BJ (cell line): ENCODE measurements at places on chromosomes 5 and 9.

- no peak for DNase-seq
These were observed 1271.6 kb downstream of the CDH12 start for GRCh38 chr5:21581508-21581907.

- no peak for DNase-seq
These were observed 587.0 kb downstream of the CDH18 start for GRCh38 chr5:19401032-19401431.

DNA sequence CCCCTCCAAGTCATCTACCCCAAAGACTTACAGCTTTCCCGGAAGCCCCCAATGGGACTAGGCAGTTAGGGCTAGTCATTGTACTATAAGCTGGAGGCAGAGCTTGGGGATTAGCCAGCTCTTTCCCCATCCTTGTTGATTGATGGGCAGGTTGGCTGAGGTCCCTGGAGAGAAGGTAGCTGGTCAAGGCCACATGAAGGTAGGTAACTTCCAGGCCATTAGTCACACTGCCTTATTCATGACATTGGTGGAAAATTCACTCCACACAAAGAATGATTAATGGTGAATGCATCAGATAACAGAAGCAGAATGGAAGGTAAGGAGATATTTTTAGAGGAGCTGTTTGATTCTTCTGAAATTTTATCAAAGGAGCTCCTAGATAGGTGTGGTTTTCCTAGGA is 49.5 kb upstream of the TGFBR1 start:
- DNase-seq: no peak

DNA sequence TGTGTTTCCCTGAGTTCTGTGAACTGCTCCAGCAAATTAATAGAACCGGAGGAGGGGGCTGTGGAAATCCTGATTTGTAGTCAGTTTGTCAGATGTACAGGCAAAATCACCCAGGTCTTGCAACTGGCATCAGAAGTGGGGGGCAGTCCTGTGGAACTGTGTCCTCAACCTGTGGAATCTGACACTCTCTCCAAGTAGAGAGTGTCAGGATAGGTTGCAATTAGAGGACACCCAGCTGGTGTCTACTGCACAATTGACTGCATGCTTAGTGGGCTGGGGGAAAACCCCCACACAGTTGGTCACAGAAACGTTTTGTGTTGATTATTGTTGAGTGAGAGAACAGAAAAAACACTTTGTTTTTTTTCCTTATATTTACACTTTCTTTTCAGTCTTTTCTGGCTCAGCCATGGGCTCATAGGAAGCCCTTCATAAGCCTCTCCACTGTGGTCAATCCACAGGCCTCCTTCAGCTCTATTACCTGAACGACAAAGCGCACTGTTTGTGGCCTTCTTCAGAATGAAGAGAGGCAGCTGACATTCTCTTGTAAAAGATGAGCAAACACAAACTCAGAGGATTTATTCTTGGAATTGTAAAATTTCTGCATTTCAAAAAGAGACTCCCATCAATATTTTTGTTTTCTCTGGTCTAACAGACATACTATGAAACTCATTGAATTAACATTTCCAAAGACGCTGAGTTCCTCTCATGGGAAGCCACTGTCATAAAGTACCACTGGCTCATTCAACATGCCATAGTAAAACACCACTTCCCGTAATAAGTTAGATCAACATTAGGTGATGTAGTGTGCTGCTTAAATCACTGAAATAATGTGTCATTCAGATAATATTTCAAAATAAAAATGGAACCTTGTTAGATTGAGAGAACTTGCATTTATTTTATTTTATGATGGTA is 348.9 kb upstream of the RFX3 start:
- no peak for DNase-seq

GRCh38 chr5:60765019-60765709 is 65.2 kb upstream of the DEPDC1B start:
- no peak for DNase-seq

DNA sequence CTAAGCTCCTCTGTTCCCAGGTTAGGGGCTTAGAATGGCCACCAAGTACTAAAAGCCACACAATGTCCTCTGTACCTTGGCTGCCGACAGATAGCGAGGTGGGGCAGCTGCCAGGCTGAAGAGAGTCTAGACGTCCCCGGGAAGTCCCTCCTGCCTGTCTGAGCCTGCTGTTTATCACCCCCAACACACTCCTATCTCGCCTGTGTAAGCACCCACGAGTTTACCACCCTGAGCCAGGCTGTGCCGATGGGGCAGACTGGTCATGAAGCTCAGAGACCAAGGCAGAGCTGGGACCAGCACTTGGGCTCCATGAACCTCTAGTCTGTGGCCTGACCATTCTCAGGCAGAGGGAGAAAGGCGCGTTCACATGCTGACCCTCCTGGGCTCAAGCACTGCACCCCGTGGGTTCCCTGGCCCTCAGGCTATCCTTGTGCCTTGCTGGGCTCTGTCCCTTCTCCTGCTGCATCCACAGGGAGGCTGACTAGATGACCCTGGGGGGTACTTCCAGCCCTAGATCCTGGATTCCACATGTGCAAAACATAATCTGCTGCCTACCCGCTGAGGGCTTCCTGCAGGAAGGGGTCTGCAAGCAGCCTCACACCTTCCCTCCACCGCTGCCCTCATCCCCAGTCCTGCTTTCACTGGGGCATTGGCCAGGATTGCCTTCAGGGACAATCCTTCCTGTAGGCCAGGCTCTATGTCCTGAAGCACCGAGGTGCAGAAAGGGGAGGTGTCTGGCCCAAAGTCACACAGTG is 18.6 kb upstream of the SLC25A51 start:
- no peak for DNase-seq

DNA sequence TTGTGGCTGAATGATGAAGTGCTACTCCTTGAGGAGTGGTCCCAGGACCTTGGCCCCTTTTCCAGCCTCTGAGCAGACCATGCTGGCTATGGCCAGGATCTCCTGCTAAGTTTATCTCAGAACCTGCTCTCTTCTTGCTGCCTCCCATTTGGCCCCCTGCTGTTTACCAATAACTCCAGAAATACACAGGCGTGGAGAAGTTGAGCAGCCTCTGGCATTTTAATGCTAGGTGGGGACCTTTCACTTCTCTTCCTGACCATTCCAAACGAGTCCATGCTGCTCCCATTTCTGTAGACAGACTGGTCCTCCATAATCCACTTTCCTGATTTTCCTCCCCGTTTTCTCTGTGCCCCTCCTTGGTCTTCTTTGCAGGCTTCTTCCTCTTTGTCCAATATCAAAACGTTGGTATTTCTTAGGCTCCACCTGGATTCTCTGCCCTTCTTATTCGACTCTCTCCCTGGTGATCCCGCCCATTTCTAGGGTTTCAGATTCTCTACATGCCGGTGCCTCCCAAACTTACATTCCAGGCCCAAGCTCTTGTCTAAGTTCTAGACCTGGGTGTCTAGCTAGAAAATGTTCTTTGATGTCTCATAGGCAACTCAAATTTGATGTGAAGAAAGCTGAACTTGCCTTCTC is 33.4 kb upstream of the TNFAIP8 start:
- no peak for DNase-seq

GRCh38 chr9:33220681-33221567 is 19.0 kb upstream of the SPINK4 start:
- DNase-seq: no peak

DNA sequence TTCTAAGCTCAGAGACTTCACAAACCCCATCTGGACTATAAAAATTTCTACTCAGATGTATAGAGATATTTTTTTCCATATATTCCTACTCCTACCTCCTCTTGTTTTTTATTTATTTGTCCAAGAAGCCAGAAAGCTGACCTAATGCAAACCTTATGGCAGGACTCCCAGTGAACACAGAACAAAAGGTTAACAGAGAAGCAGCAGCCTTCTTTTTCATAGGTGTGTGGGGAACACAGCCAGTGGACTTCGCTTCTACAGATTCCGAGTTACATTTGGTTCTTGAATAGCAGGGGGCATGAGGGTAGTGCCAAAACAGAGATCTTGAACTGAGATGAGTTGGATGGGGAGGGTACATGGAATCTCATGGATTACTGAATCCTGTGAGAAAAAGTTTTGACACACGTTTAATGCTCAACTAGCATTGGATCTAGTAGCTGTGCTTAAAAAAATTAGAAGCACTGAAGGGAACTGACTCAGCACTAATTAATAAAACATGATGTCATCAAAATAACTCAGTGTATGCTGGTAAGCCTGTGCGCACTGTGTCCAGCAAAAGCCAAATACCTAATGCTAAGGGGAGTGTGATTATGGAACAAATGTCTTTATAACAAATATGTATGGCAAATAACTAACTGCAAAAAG is 240.1 kb downstream of the GABRB2 start:
- DNase-seq: no peak

GRCh38 chr9:121601194-121601593 is 50.2 kb upstream of the DAB2IP start:
- DNase-seq: no peak

GRCh38 chr9:103661663-103662062 is 432.4 kb upstream of the SMC2 start:
- DNase-seq: no peak

DNA sequence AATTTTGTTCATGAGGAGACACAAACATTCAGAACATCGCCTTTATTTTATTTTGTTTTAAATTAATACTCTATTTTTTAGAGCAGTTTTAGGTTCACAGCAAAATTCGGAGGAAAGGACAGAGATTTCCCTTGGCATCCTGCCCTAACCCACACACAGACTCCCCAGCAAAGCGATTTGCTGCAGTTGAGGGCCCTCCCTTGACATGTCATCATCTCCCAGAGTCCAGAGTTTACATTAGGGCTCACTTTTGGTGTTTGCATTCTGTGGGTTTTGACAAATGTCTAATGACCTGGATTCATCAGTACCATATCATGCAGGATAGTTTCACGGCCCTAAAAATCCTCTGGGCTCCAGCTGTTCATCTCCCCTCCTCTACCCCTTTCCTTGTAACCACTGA is 33.6 kb upstream of the COL5A1 start:
- no peak for DNase-seq

DNA sequence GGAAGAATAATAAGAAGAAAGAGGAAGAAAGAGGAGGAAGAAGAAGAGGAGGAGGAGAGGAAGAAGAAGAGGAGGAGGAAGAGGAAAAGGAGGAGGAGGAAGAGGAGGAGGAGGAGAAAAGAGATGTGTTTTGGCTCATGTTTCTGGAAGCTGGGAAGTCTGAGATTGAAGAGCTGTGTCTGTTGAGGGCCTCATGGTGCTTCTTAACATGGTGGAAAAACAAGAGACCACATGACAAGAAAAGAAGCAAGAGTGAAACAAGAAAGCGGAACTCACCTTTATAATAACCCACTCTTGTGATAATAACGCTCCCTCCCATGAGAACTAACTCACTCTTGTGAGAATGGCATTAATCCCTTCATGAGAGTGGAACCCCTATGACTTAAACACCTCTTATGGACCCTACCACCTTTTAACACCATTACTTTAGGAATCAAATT is 36.1 kb upstream of the RANBP6 start:
- no peak for DNase-seq

- DNase-seq: no peak
These were observed 732 bp downstream of the SNAPC3 start for GRCh38 chr9:15423231-15423985.

DNA sequence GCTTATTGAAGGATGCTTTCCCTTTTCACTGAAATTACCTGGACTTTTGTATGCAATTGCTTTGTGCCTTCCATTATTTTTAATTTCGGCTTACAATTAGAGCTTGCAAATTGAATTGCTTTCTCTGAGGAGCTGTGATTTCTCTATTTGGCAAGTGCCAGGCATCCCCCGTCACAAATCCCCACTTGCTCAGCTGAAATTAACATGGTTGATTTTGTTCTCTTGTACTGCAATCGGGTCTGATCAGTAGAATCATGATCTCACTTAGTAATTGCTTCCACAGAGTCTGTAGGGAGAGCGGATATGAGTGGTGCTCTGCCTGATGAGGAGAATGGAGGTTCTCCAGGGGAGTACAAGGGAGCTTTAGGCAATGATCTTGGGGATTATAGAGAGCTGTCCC is 495.5 kb upstream of the SGCD start:
- no peak for DNase-seq

DNA sequence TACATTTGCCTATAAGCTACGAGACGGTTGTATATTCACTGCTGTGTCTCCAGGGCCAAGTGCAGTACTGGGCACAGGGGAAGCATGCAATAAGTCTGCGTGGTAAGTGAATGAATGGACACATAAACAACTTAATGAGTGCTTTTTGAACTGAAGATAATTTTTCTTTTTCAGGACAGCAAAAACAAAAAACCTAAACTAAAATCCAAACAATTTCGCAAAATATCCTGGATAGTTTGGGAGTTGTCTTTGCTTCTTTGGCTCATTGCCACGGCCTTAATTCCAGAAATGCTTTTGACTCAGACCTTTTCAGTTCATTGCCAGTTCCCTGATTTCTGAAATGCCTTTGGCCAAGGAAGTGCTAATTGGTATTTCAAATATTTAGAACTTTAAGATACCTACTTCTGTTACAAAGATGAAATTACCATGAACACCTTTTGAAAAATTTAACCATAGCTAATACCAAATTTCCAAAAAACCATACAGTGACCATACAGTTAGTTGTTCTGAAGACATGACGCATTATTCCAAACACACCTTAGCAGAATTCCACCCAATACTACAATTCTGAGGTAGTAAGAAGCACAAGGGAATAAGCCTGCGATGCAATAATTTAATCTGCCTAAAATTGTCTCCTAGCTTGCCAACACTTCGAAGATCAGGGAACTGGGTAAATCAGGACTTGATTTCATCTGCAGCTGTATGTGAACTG is 42.8 kb downstream of the TEK start:
- DNase-seq: no peak

DNA sequence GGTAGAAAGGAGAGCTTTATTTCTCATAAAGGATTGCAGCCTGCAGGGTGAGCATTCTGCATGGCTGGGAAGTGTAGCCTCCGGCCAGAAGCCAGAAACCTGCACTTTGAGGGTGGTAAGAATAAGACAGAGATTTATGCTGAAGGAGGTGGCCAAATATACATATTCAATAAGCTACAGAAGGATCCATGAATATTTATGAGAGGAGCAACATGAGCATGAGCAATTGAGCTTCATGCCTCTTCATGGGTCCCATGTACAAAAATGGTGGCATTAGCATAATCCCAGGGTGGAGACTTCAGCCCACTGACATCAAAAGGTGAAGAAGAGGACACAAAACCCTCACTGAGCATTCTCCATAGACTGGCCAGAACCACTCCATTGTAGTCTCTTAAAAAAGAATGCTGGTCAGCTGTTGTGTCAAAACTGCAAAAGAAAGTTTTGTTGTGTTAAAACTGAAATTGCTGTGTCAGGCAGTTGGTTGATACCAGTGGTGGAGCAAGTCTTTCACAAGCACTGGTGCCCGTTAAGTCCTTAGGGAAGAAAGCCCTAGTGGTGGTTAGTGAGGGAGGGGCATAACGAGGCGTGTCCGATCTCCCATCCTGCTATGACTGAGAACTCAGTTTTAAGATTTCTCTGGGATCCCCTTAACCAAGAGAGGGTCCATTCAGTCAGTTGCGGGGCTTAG is 160.8 kb upstream of the MAP1B start:
- no peak for DNase-seq

GRCh38 chr9:212297-212696 is 2.4 kb upstream of the DOCK8 start:
- no peak for DNase-seq

- DNase-seq: no peak
These were observed 45.3 kb downstream of the KCNT1 start for GRCh38 chr9:135747311-135747710.

DNA sequence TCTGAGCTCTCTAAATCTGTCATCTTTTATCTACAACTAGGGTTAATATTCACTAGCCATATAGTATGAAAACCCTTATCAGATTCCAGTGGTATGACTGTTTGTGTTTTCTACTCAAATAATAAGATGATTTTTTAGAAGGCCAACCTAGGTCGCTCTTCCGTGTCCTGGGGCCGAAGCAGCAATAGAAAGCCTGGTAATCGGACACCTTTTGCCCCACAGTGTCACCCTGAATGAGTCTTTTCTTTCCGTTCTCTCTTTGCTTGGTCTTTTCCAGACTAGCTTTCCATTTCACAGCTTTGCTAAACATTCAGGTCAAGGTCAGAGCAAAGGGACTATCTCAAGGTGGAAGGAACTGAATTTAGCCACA is 243.3 kb upstream of the ANKRD55 start:
- no peak for DNase-seq
